ENCODE measurements at places on chromosomes 2 and 18.

- no peak for DNase-seq
These were observed 168.7 kb upstream of the FN1 start for GRCh38 chr2:215604606-215605005.

- no peak for DNase-seq
These were observed 47.0 kb downstream of the RRM2 start for GRCh38 chr2:10169581-10169980.

GRCh38 chr2:180876506-180876905, 103.9 kb upstream of the UBE2E3 start:
- no peak for DNase-seq

DNA sequence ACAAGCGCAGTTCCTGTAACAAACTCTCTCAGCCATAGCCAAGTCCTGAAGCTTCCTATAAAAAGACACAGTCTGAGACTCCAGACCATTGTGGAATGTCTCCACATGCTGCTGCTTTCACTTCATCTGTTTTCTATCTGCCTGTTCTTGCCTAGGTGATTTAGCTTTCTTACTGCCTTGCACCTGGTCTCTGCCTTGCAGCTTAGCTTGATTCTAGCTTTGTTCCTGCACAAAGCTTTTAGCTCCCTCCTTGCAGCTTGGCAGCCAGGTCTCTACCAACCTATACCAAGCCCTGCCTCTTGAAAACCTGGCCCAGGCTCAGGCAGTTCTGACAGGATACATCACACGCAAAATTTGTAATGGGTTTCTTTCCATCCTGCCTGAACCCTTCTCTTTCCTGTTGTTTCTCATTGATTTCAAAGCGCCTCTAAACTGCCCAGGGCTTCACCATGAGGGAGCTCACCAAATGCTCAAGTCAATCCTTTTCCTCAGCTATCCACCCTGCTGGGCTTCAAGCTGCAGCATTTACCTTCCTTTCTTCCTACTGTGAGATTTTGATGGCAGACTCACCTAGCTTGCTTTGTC, 941.3 kb upstream of the NXPH2 start:
- DNase-seq = no peak

DNA sequence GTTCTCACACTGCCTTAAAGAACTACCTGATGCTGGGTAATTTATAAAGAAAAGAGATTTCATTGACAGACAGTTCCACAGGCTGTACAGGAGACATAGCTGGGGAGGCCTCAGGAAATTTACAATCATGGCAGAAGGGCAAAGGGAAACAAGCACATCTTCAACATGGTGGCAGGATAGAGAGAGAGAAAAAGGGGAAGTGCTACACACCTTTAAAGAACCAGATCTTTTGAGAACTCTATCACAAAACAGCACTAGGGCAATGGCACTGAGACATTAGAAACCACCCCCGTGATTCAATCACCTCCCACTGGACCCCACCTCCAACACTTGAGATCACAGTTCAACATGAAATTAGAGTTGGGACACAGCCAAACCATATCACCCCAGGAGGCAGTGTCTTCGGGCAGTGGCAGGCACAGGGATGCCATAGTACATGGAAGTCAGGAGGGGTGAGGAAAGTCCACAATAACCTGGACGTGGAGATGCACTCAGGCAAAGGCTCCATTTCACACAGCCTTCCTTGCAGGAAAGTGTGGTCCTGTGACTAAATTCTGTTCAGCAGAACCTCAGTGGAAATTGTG, 120.4 kb upstream of the SERPINE2 start:
- no peak for DNase-seq

DNA sequence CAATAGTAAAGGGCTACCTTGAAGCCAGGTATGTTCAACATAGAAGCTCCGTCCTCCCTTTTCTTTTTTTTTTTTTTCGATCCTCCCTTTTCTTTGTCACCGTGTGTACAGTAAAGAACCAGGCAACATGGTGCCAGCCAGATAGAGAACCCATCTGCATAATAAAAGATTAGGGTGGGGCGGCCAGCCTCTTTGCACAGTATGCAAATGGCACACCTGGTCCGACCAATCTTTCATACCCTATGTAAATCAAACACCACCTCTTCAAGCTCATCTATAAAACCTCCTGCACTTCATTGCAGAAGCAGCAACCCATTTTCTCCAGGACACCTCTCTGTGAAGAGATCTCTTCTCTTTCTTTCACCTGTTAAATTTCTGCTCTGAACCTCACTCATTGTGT, 7.3 kb upstream of the WDR33 start:
- no peak for DNase-seq

DNA sequence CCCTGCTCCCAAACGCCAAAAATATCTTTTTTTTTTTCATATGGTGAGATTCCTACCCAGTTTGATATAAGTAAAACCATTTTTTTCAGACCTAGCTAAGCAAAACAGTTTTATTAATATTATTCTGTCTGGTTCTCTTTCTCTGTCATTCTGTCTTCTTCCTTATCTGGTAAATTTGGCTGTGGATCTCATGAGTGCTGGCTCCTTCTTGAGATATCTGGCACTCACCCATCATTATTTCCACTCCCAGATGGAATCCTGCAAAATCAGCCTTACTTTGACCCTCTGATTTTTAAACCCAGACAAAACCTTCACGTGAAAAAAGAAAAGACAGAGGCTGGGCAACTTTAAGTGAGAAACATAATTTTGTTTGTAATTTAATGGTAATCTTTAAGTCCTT, 373.6 kb downstream of the NYAP2 start:
- no peak for DNase-seq

- peak; percentile 13 for DNase-seq
These were observed 58.6 kb upstream of the SLC25A52 start for GRCh38 chr18:31819106-31819924.

DNA sequence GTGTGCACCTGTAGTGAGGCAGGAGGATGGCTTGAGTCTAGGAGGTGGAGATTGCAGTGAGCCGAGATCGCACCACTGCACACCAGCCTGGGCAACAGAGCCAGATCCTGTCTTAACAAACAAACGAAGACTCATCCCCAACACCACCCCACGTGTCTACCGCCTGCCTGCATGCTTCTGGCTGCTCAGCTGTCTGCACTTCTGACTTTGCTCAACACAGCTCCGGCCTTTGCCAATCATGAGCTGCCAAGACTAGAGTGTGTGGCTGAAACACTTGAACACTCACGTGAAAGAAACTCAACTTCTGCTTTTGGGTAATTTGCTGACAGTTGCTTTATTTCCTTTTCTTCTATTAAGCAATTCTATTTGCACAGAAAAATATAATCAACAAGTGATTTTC, 32.1 kb upstream of the SP3 start:
- no peak for DNase-seq

- DNase-seq = no peak
These were observed 274.3 kb upstream of the TRIB2 start for GRCh38 chr2:12442476-12442847.

Data from smooth muscle cell of the brain vasculature (primary cell).